Astrocyte of the hippocampus (primary cell): ENCODE measurements at places on chromosomes 3 and 15.

- no peak for DNase-seq
Measured at GRCh38 chr15:95864467-95864886, 466.0 kb upstream of the NR2F2 start.

GRCh38 chr3:116340680-116341216, 104.5 kb downstream of the LSAMP start:
- DNase-seq = no peak

- no peak for DNase-seq
Measured at GRCh38 chr3:156812521-156813335, 13.4 kb upstream of the LEKR1 start.

GRCh38 chr15:59306520-59307164, 66.0 kb downstream of the MYO1E start:
- DNase-seq = no peak

GRCh38 chr15:88337993-88338392, 81.5 kb upstream of the NTRK3 start:
- no peak for DNase-seq

GRCh38 chr3:14962762-14963161, 15.4 kb downstream of the NR2C2 start:
- DNase-seq = peak; percentile 10

DNA sequence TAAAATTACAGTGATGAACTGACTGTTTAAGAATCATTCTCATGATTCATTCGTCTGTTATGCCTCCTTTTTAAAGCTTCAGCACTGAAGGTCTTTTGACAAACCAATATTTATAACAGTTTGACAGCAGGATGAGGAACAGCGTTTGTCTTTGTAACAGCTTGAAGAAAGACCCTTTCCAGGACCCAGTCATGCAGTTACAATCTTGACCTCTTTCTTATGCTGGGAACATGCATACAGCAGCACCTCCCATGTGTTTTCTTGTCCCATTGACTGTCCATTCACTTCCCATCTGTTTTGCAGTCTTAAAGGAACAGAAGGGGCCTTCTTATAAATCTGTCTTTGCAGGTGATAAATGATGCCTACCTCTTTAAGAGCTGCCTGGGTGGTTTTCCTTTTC, 87.2 kb downstream of the OPA1 start:
- DNase-seq = peak; percentile 29

GRCh38 chr15:59501597-59501996, 63.6 kb downstream of the FAM81A start:
- DNase-seq = peak; percentile 67

DNA sequence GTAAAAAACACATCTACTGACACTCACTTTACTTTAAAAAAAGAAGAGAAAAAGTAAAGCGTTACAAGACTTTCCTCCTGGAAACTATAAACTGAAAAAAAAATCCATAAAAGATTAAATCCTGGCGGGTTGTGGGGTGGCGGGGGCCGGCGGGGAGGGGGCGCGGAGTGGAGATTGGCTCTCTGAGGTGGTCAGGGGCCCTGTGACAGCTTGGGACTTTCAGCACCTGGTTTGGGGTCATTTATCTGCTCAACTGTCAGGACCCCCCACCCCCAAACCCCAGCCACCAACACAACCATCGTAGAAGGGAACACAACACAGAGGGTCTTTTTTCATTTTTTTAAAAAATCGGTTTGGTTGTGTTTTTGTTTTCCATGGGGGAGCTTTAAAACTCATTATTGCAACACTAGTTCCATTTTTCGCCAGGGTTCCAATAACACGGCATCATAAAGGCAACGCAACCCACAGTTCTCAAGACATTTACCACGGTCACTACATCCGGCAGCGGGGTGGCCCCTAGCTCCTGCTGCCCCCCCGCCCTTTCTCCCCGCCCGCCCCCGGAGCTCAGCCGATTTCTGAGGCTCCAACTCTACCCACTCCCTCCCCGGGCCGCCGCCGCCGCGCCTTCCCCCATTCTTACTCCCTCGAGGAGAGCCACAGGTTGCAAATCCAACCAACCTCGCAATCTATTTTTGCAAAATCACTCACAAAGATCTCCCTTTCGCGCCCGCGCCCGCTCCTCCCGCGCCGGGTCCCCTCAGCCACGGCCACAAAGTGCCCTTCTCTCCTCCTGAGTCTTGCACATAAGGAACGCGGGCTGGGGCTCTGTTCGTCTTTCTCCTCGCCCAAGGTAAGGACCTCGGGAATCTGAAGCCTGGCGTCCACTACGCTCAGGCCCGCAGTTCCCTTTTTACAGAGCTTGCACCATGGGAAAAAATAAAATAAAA, 1.8 kb downstream of the BCL6 start:
- peak; percentile 75 for DNase-seq

- DNase-seq = no peak
Measured at GRCh38 chr3:56612146-56612545, 55.2 kb downstream of the CCDC66 start.

- no peak for DNase-seq
Measured at GRCh38 chr3:32381922-32382321, 9.7 kb upstream of the CMTM7 start.

- DNase-seq = peak; percentile 69
Measured at GRCh38 chr3:156551746-156552145, 3.2 kb downstream of the SSR3 start.

- DNase-seq = no peak
Measured at GRCh38 chr3:187286467-187287059, 5.0 kb downstream of the MASP1 start.

DNA sequence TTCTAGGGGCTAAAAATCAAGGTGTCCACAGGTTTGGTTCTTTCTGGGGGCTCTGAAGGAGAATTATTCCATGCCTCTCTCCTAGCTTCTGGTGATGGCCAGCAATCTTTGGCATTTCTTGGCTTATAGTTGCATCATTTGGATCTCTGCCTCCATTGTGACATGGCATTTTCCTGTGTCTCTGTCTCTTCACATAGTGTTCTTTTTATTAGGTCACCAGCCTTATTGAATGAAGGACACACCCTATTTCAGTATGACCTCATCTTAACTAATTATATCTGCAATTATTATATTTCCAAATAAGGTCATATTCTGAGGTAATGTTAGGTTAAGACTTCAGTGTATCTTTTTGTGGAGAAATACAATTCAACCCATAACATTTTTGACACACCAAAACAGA, 3.2 kb upstream of the GBE1 start:
- no peak for DNase-seq

DNA sequence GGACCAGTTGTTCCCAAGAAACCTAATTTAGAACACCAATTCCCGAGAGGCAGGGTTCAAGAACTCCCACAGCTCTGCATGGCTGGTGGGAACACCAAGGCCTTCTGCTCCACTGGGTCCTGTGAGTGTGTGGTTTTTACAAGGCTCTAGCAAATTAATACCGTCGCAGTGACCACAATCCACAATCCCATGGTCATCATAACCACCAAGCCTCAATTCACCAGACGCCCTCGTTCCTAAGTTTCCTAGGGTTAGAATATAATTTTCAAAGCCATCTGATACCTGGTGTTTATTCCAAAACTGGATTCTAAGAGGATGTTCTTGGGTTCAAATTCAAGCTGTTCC, 114.9 kb upstream of the RPL32 start:
- DNase-seq = peak; percentile 54

DNA sequence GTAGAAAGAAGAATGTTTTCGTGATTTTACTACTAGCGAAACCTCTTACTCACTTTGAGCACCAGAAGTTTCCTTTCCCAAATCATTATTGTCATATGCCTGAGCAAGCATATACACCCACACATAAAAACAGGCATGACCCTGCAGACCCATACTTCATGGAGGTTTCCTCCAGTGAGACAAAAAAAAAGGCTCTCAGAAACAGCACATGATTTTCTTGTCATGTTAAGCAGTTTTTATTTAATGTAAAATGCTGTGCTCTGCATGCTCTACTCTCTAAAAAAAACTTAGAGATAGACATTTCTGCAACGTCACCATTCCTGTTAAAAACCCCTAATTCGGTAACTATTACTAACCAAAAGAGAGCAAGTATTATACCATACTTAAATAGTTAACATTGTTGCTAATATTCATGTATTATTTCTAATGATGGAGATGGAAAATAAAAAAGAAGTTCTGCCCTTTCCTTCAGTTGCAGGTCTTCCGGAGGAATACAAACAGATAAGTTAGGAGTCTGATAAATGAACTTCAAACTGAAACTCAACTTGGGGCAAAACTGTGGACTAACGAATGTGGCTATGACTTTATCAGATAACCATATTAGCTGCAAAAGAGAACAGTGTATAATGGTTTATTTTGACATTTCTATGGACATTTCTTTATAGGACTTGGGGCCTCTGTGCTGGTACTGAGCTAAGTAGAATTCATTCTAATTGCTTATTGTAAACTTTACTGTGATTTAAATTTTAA, 15.9 kb downstream of the CD200R1 start:
- no peak for DNase-seq

DNA sequence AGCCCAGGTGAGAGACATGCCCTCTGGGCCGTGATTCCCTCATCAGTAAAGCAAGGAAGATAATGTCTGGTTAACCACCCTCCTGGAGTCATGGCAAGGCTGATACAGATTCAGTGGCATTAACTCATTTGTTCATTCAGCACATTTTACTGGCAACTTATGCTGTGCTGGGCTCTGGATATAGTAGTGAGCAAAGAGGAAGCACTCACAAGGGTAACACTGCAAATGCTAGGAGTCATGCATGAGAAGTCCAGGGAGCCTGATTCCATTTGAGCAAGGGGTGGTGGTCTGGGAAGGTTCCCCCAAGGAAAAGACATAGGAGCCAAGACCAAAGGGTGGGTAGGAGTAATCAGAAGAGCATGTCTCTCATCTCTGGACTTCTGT, 50.2 kb downstream of the SMAD3 start:
- no peak for DNase-seq

DNA sequence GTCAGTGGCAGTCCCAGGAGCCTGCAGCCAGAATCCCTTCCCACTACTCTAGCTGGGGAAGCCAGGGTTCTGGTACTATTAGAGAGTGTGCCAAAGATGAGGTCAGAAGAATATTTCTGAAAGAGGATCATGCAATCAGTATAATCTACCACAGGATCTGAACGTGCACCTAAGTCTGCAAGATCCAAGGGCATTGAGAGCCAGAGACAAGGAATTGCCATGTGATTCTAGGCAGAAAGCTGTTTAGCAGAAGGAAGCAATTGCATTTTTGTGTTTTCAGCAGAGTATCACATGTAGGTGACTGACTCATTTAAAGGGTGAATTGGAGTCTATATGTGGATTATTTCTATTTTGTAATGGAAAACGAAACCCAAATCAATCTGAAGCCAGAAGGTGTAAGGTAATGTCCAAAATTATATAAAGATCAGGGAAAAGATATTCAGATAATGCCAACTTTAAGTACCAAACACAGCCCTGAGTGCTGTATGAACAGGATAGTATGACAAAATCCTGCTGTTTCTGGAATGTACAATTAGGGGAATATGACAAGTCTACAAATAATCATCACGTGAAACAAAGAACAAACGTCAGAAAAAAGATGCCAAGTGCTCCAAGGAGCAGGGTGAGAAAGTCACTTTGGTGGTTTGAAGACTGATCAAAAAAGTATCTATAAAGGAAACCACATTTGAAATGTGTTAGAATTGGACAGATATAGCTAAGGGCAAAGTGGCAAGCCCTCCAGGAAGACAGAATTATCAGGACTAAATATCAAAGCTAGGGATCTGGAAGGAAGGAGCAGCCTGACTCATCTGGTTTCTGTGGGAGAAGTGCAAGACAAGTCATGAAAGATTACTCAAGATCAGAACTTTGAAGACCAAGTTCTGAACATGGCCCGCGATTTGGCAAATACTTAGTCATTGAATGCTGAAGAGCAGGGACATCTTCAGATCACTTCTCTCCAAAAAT, 1036.6 kb downstream of the NTRK3 start:
- no peak for DNase-seq

- DNase-seq = no peak
Measured at GRCh38 chr15:68634531-68634930, 55.7 kb downstream of the CORO2B start.

- no peak for DNase-seq
Measured at GRCh38 chr15:89751748-89752147, 699 bp upstream of the MESP1 start.

- peak; percentile 62 for DNase-seq
Measured at GRCh38 chr3:133230195-133230594, 169.7 kb upstream of the BFSP2 start.

GRCh38 chr3:51778554-51778953, 483 bp downstream of the IQCF6 start:
- DNase-seq = no peak

DNA sequence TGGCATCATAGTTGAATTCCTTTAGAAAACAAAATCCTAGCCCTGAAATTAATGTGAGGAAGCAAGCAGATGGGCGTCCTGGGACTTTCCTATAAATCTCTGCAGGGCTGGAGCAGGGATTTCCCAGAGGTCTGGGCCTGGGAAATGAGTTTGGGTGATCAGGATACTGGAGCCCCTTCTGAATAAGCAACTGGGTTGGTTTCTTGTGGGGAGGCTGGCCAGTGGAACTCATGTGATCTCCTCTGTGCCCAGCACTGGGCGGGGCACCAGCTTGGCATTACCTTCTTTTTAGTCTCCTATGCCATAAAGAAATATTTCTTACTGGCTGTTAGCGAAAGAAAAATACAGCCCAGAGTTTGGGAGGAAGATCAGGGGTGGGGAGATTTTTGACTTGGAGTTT, 1.7 kb downstream of the THSD4 start:
- no peak for DNase-seq

DNA sequence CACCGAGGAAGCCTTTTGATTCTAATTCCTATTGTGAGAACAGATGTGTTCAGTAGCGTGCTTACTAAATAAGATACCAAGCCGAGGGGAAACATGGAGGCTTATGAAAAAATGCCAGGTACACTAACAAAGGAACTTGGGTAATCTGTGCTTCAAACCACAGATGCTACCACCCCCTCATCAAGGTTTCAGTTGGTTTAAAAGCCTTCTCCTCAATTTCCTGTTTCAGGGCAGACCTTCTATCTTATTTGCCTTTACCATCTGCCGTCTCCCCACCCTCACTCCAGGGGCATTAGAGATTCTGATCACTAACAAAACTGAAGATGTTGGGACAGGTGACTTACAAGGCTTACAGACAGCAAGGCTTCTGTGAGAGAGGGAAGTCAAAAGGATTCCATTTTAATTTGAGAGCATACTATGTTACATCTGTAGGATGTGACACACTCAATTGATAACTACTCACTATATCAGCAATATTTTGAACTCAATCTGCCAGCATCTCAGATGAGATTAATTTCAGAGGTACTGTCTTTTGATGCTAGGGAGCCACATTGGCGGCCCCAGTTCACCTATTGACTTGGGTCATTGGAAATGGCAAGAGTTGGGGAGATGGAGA, 60.6 kb upstream of the PLCL2 start:
- no peak for DNase-seq

DNA sequence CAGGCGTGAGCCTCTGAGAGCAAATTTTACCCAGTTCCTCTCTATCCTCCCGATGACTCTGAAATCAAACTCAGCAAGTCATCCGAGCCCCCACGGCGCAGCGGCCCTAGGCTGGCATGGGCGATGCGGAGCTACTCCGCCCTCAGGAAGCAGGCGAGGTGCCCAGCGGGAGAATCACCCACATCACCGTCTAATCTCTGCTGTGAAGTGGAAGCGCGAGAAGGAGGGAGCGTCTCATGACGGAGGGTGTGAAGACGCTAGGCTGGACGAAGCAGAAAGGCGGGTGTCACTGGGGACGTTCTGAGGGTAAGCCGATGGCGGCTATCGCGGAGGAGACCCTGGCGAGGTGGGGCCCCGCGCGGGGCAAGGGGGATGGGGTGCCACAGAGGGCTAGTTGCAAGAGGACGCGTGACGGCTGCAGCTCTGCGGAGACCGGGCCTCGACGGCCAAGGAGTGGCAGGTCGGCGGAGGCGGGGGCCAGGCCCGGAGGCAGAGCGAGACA, 9.1 kb upstream of the GNAI2 start:
- DNase-seq = peak; percentile 70
